Esophagus muscularis mucosa (tissue), 4 donors: ENCODE measurements at places on chromosomes 7 and 10. TPM values are rescaled to one million over a fixed set of nuclear protein-coding genes. Genes with fewer than 3 reads are reported as not detected.

Gene CYP2W1
- not detected for total RNA-seq

Gene GPR26
- not detected for total RNA-seq

Gene MUC12
- total RNA-seq, result 1.1 TPM

Gene PRLHR
- 2.1 TPM for total RNA-seq

Gene LRIT1
- total RNA-seq, result not detected

Gene TEX36
- total RNA-seq, result not detected

Gene HNRNPA2B1
- 194 TPM for total RNA-seq

Gene TACC2
- 99.4 TPM for total RNA-seq

Gene SPOCK2
- total RNA-seq, result 4.6 TPM
